ENCODE measurements at places on chromosomes 7 and 10. TPM values are rescaled to one million over a fixed set of nuclear protein-coding genes. Genes with fewer than 3 reads are reported as not detected.
A peak's percentile ranks its signal among the peaks of the same experiment; 100 is the strongest.

AGFG2 gene
- 16.4 TPM for total RNA-seq

DNA sequence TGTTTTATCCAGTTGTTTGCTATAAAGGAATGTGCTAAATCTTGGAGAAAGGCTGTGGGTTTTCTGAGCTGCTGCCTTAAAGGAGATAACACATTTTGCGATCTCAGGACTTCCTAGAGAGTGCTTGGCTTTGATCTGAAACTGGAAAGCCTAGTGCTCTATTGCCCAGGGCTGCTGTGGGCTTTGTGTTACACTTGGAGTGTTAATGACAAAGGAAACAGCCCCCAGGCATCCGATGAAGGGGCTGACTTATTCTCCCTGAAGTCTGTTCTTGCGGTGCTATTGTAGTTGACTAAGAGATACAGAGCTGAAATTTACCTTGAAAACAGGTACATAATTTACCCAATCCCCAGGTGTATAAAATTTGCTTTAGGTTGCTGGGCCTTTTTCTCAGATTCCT is 74.5 kb downstream of the SND1 start:
- DNase-seq, result no peak

- DNase-seq, result no peak
These were observed 742.5 kb downstream of the NXPH1 start for GRCh38 chr7:9175871-9176270.

DNA sequence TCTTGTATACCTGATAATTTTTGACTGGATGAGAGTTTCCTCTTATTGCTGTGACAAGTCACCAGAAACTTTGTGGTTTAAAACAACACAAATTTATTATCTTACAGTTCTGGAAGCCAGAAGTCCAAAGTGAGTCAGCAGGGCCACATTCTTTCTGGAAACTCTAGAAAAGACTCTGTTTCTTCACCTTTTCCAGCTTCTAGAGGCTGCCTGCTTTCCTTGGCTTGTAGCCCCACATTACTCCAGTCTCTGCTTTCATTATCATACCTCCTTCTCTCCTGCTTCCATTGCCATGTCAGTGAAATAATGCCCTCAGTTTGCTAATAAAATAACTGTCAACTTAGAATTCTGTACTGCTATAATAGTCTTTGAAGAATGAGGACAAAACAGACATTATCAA is 65.3 kb downstream of the VCL start:
- DNase-seq, result no peak

FKBP6 gene
- not detected for total RNA-seq

TMEM184A gene
- 0.19 TPM for total RNA-seq

GRCh38 chr7:101121991-101122932 is 4.6 kb upstream of the SERPINE1 start:
- no peak for DNase-seq

DNA sequence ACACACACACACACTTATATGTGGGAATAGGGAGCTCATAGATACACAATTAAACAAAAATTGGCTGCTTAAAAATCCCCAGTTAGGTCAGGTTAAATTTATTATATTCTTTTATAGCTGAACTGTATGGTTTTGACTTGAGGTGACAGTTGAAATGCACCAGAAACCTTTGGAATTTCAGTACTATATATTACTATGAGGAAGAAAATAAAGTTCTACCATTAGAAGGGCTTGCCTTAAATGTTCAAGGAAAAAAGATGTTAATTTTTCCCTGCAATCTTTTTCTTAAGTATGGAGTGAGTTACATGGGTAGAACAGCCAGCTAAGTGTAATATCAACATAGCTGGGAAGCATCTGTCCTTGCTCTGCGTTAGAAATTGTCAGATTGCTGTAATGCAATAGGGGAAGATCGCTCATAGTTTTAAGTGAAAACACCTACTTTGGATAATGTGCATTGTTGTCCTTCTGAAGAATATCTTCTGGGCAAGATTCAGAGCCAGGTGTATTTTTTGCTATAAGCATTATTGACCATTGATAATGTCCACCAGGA is 415.8 kb upstream of the MKI67 start:
- DNase-seq, result no peak

GRCh38 chr7:30564243-30564892 is 30.3 kb upstream of the GARS1 start:
- DNase-seq, result peak; percentile 97

FIGNL1 gene
- 40.1 TPM for total RNA-seq

HMX2 gene
- not detected for total RNA-seq

GRCh38 chr10:108352771-108353170 is 1188.3 kb upstream of the SORCS1 start:
- no peak for DNase-seq

DNA sequence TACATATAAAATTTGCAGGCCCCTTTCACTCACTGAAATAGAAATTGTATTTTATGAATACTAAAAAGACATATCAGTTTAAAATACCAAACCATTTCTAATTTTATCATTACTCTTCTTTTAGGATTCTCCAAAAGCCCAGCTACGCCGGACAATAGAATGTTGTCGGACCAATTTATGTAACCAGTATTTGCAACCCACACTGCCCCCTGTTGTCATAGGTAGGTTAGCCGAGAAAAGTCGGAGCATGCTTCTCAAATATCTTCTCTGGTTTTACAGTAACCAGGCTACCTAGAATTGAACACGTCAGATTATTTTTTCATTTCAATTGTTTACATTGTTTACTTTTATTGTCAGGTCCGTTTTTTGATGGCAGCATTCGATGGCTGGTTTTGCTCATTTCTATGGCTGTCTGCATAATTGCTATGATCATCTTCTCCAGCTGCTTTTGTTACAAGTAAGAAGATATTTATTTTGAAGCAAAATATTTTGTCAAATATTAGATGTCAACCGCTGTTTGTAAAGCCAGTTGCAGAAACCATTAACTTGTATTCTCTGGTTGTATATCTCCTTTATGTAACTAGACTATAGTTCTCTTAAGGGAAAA is 57.6 kb downstream of the MMRN2 start:
- DNase-seq, result peak; percentile 76

- no peak for DNase-seq
These were observed 45.2 kb upstream of the SPOCK2 start for GRCh38 chr10:72133517-72133916.

TSPAN33 gene
- 39.3 TPM for total RNA-seq

TPK1 gene
- total RNA-seq, result 3.4 TPM

- DNase-seq, result no peak
These were observed 297.1 kb downstream of the PRPF18 start for GRCh38 chr10:13883636-13884444.

DNA sequence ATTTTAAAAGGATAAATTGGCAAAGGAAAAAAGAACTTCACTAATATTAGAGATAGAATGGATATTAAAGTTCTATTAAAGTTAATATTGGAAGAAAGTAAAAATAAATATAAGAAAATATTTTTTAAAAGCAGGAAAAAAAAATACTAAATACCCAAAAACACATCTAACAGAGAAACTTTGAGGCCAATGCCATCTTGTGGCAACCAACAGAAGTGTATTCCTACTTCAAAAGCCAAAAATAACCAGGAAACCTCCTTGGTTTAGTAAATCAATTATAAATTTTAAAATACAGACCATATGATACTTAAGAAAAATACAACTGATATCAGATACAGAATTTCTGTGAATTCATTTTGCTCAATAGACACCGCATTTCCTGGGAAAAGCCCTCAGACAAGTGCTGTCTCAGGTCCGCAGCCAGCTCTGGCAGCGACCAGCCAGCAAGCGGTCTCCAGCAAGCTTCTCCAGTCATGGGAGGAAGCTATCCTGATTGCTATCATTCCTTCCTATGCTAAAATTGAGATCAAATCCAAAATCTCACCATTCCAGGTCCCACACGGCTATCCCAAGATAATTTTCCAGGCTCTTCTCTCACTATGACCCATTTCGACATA is 65.3 kb downstream of the LMBR1 start:
- DNase-seq, result peak; percentile 55

- DNase-seq, result no peak
These were observed 20.0 kb downstream of the TMEM273 start for GRCh38 chr10:49168171-49168540.

LEP gene
- not detected for total RNA-seq

- DNase-seq, result no peak
These were observed 10.6 kb downstream of the IFIT5 start for GRCh38 chr10:89425000-89425399.

GRCh38 chr7:112202816-112203215 is 3.4 kb downstream of the DOCK4 start:
- peak; percentile 40 for DNase-seq

ATP6V1F gene
- 318 TPM for total RNA-seq

FZD1 gene
- 3.1 TPM for total RNA-seq

ATP6V0A4 gene
- 269 TPM for total RNA-seq

GRCh38 chr7:26390016-26390415 is 98.4 kb downstream of the SNX10 start:
- DNase-seq, result no peak

- DNase-seq, result no peak
These were observed 74.2 kb downstream of the MALSU1 start for GRCh38 chr7:23373151-23374004.

FLNC gene
- 0.11 TPM for total RNA-seq

GRCh38 chr7:116142850-116143249 is 67.5 kb upstream of the TES start:
- no peak for DNase-seq
